ENCODE measurements at places on chromosomes 16 and 17. TPM values are rescaled to one million over a fixed set of nuclear protein-coding genes. Genes with fewer than 3 reads are reported as not detected.

Gene TVP23A
- total RNA-seq, result 0.83 TPM

GRCh38 chr17:81553616-81554181 lies 1.5 kb upstream of the FAAP100 start:
- no peak for DNase-seq

DNA sequence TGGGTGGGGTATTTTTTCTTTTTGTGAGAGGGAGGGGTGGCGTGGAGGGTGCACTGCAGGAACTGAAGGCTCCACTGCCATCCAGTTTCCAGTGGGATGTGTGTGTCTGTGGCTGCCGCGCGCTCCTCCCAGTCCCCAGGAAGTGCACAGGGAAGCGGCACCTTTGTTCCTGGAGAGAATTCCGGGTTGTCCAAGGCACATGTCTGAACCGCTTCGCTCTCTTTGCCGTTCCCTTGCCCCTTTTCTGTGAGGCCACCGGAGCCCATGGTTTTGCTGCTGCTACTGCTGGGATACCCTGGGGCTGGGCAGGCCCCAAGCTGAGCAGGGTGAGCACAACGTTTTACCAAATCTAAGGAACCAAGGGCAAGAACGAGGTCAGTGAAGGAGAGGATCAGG lies 19.5 kb downstream of the ACSF3 start:
- no peak for DNase-seq

- DNase-seq, result no peak
Observed at GRCh38 chr17:78940258-78940657, 15.1 kb upstream of the TIMP2 start.

DNA sequence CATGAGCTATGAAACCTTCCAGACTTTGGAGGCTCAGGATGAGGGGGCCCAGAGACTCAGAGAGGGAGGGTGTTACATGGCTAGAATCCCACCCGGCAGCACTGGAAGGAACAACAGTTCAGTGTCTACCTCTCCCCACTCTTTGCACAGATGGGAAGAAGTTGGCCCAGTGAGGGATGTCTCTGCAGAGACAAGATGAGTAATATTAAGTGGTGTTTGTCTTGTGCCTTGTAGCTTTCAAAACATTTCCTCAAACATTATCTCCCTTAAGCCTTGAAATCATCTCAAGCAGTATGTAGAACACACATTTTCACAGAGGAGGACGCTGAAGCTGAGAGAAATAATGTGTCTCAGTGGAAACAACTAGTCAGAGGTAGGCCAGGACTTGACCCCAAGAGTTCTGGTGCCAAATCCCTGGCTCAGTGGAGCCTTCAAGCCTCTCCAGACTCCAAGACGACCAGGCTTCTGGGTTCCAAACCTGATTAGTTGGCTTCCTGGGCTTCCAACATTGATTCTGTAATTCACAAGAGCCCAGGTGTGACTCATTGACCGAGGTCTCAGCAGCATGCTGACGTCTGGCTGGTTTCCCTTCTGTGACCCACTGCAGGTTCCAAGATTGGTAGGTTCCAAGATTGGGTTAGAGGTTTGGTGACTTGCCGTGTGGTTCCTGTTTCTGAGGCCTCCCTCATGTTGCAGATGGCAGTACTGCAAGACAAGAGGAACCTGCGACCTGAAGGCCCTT lies 7.4 kb downstream of the RNF112 start:
- peak; percentile 83 for DNase-seq

Data from right atrium auricular region (tissue), 2 donors.